ENCODE measurements at places on chromosomes 7 and 10.

DNA sequence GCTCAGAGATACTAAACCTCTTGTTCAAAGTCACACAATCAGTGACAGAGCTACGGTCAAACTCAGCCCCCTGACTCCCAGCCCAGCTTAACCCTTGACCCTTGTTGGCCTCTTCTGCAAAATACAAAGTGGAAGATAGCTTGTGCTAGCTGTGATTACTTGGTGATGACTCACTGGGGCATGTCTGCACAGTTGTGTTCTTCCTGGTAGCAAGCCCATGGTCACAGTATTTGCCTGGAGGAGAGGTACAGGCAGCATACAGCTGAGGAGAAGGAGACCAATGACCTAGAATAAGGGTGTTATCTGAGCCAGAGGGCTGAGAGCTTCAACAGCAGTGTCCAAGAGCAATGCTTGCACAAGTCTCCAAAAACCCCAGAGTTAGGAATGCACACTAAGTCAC, 5.7 kb upstream of the HSPA12A start:
- no peak for DNase-seq

DNA sequence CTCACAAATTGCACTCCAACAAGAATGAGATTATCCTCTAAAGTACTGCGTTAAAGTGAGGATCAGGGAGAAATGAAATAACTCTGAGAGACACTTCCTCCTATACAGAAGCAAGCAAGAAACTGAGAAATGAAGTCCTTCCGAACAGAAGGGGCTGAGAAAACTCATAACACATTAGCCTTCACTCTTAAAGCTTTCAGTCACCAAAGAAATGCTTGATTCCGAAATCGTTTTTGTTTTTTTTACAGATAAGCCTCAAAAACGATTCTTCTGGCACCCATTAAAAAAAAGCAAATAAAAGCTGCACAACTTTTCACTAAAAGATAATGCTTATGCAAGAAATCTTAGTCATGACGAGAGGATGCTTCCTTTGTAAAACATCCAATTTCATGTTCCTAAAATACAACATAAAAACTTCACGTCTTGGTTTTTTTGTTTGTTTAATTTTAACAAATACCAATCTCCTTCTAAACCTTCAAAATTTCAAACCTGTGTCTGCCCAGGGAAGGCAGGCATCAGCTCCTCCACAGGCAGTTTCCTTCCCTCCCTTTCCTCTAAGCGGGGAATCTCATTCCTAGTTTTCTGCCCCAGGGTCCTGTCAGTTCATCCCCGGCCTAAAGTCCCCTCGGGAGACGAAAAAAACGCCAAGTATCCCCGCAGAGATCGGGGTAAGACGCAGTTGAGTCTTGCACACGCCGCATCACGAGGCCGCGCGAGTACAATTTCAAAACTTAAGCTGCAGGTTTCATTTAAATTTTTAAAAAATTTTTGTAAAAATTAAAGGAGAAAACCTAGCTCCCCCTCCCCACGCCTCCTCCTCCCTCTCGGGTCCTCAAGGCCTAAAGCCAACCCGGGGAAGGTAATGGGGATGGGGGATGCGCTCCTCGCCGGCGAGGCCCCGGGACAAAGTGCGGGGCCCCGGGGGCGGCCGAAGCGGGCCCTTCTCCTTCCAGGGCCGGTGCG, 1.1 kb downstream of the BAZ1B start:
- peak; percentile 5 for DNase-seq

GRCh38 chr10:6044060-6044459, 18.1 kb downstream of the IL2RA start:
- DNase-seq: no peak

DNA sequence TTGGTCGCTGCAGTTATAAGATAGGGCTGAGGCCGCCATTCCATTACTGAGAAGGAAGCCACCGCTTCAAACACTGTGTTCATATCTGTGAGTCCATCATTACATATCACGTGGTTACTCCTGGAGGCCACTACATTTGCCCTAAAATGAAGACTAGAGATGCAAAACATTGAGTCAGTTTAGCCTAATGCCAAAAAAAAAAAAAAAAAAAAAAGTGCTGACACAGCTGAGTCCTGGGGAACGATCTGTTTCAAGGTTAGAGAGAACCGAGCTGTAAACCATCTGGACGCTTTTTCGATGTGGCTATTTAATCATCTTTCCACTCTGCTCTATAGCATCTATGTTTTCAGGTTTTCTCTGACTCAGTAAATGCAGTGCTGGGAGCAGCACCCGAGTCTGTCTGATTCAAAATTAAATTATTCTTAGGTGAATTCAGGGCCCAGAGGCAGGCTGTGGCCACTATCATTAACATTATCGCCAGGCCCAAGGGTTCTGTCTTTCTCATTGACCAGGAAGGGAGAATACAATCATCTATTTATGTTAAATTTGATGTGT, 449.1 kb downstream of the PAXIP1 start:
- DNase-seq: no peak

- DNase-seq: no peak
These were observed 767 bp downstream of the EIF4EBP2 start for GRCh38 chr10:70404787-70405036.

- no peak for DNase-seq
These were observed 403.5 kb downstream of the SUGCT start for GRCh38 chr7:40538281-40538680.

DNA sequence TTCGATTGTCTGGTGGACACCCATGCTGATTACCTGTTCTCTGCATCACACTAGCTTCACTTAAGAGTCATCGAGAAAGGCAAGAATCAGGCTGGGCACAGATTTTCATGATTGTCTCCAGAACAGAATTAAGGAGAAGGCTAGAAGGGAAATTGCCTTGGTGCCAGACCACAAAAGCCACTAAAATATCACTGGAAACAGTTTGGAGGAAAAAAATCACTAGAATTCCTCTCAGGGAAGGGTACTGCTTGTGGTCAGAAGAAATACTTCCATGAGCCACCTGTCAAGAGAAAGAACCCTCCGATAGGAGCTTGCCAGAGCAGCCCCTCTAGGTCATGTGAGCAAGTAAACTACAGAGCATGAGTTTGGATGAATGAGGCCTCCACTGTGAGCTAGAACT, 269.3 kb upstream of the TEX47 start:
- no peak for DNase-seq

DNA sequence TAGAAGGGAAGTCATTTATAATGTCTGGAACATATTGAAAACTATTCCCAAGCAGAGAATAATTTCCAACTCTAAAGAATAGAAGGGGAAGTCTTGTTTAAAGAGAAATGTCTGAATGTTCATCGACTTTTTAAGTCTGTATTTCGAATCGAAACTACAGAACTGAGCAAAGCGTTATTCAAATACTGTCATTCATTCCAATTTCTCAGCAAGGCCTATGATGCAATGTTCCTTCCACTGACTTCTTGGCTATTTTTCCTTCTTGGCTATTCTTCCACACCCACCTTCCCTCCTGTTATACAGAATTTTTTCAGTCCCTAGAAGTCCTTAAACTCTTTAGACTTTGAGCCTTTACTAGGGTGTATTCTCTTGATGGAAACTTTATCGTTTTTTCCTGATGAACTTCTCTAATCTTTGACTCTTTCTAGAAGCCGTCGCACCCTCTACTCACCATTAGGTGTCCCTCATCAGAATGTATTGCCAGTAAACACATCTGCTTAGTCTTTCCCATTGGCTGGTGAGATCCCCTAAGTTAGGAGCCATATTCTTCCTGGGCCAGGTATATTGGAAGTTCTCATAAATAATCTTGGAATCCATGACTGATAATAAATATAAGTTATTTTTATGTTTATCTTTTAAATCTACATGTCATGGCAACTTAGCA, 235.7 kb upstream of the CCDC6 start:
- no peak for DNase-seq

DNA sequence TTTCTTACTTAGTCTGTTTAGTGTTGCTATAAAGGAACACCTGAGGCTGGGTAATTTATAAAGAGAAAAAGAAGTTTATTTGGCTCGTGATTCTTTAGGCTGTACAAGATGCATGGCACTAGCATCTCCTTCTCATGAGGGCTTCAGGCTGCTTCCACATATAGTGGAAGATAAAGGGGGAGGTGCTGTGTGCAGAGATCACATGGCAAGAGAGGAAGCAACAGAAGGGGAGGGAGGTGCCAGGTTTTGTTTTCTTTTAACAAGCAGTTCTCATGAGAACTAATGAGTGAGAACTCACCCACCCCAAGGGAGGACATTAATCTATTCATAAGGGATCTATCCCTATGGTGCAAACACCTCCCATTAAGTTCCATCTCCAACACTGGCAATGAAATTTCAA, 17.3 kb downstream of the CYP2E1 start:
- DNase-seq: no peak

- DNase-seq: peak; percentile 36
These were observed 91.1 kb downstream of the CH25H start for GRCh38 chr10:89115876-89116627.

- no peak for DNase-seq
These were observed 71.2 kb downstream of the SHH start for GRCh38 chr7:155741082-155741481.

DNA sequence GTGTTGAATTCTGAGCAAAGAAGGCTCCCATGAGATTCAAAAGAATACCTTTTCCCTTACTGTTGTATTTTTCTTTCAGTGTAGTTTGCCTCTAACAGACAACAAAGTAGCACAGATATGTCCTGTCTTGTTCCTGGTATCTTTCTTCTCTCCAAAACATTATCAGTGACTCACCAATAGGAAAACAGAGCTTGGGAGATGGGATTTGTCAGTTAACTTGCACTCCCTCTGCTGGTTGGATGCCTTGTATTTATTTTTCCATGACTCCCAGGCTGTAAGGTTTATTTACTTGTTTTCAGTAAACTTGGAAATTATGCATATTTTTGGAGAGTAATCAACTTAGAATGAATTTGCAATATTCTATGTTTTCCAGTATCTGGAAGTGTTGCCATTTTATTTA, 129.7 kb downstream of the SAMD9 start:
- no peak for DNase-seq

GRCh38 chr10:93462881-93463280, 19.3 kb downstream of the MYOF start:
- no peak for DNase-seq

- no peak for DNase-seq
These were observed 63.3 kb downstream of the ZMIZ1 start for GRCh38 chr10:79131836-79132631.

DNA sequence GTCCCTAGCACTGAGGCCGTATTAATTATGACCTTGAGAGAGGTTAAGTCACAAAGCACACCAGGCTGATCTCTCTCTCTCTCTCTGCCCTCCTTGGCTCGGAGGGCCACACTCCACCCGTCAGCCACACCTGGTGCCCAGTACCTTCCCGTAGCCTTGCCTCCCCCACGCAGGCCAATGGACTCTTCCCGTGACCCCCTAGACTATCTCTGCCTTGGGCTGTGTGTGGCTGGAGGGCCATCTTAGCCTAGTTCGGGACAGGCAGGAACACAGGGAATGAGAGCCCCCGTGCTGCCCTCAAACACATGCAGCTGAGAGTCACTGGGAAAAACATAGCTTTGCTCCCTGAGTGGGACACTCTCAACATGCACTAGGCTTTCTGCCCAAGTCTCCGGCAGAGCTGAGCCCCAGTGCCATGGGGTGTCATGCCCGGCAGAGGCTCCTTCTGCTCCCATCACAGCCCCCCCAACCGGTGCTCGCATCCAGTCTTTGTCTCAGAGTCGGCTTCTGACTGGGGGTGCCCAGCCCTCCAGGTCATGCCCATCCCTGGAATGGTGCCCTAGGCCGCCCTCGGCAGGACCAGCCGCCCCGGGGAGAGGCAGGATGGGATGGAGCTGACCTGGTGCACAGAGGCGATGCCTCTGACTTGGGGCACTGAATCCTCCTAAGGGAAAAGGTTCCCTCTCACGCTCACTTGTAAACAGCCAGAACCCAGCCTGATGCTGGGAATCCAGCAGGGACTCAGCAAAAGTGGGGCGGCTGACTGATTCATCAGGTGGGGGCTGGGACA, 63.0 kb downstream of the TCERG1L start:
- no peak for DNase-seq

DNA sequence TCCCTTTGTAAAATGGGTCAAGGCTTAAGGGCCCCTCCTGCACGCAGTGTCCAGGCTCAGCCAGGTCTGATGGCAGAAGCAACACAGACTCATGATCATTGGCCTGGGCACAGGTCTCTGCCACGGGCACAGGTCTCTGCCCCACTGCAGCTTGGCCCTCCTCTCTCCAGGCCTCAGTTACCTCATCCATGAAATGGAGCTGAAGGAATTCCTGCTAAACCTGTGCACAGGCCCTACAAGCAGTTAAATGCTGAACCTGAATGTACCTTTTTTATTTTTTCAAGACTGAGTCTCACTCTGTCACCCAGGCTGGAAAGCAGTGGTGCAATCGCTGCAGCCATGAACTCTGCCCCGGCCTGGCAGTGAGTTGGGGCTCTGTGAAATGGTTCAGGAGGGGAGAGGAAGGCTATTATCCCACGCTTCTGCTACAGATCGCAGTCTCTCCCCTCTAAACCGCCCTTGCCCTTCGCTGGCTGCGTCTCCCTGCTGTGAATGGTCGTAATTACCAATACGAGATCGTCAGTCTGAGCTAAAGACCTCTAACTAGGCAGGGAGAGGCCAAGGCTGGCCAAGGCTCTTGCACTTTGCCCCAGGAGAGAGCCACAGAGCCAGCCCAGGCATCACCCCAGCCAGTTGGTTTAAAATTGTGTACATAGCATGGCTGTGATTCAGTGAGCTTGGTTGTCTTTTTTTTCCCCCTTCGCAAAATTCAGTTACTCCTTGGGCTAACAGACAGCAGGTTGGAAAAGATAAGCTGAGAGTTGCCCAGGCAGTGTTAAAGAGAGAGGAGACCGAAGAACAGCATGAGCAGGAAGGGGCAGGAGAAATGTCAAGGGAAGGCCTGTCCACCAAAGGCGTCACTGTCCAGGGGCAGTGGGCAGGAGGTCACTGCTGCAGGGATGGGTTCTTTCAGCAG, 93.0 kb upstream of the KCTD7 start:
- no peak for DNase-seq

- DNase-seq: no peak
These were observed 731.1 kb downstream of the ZWINT start for GRCh38 chr10:55629793-55630490.

DNA sequence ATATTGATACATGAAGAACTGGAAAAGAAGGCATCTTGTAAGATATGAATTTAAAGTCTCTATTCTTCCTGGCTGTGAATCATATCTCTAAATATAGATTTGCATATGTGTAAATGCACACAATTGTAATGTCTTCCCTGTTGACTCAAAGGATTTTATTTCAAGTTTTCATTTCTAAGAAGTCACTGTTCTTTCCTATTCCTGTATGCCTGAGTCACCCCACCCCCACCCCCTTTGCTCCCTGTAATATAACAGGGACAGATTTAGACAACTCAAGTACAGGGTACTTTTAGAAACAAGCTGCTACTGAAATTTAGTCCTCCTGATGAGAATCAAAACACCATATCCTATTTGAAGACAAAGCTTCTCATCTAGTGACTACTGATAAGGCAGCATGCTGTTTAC, 43.0 kb upstream of the HECTD2 start:
- no peak for DNase-seq

All from HS-27A (cell line).